ENCODE measurements at places on chromosomes 5 and 9.

GRCh38 chr9:85729882-85730281 is 11.9 kb downstream of the AGTPBP1 start:
- no peak for DNase-seq

DNA sequence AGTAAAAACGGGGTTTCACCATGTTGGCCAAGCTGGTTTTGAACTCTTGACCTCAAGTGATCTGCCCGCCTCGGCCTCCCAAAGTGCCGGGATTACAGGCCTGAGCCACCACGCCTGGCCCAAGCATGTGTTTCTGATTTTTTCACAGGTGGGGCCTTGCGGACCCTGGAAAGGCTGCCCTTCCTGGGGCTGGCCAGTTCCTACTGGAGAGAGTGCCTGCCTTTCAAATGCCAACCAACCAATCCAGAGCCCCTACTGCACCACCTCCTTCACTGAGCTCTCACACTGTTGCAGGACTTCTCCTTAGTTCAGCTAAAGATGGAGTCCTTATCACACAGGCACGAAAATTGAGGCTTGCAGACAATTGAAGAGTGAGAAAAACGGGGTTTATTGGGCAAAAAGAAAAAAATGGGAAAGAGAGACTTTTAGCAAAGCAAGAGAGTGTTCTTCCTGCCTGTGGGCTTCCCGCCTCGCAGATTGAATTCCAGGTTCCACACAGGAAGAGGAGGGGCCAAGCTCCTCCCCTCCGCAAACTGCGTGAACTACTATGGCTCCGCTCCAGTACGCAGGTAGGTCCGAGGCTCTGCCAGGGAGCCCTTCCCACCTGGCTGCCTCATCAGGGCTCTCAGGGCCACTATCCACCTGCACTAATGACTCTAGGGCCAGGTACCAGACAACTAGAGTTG is 8.3 kb upstream of the CMBL start:
- DNase-seq: peak; percentile 56

GRCh38 chr5:161189452-161189851 is 337.4 kb upstream of the ATP10B start:
- DNase-seq: peak; percentile 35

DNA sequence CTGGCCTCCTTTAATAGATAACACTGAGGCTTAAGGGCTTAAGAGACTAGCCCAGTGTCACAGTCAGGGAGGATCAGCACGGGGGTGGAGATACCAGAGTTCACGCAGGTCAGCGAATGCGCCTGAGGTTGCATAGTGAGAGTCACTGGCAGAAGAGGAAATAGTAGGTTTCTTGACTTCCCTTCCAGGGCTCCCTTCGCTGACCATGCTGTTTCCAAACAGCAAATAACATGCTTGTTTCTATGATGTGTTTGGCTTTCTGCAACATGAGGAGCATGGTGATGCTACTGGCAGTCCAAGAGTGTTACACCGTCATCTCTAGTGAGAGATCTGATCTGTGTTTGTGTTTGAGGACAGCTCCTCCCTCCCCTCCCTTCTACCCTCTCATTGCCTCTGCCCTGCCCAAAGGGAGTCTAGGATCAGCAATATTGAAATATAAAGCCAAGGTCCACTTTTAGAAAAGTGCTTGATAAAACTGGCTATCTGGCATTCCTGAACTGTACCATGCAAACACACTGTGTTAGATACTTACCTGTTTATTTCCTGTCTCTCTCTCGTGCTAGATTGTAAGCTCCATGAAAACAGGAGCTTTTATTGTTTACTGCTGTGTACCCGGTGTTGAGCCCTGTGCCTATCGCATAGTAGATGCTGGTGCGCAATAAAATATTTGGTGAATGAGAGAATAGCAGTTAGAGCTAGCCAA is 12.3 kb downstream of the TLE4 start:
- DNase-seq: no peak

DNA sequence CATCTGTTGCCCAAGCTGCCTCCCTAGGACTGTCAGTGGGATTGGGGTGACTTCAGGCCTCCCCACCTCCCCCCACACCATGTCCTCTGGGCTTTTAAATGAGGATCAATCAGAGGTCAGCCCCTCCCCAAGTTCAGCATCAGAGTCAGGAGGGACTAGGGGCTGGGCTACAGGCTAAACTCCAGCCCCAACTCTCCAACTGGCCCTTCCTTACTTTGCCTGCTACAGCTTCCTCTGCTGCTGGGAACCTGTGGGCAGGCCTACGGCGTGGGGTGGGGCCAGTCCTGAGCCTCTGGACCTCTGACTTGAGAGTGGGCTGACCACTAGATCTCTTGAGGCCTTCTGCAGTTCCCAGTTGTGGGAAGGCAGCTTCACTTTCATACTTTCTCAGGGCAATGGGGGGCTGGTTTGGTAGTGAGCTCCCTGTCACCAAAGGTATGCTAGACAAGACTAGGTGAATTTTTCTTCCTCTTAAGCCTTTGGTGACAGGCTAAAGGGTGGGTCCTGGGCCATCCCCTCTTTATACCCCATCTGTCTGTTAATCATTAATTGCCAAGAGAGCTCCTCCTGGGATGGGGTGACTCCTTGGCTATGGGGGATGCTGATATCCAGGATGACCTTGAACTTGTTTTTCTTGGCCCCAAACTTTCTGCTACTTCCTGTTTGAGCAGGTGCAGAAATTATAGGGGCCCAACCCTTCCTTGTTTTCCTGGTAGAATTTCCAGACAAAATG is 10.8 kb upstream of the DAB2IP start:
- no peak for DNase-seq

Data from H9 (cell line).